Spleen (tissue), 13 donors: ENCODE measurements at places on chromosomes 7 and 10. TPM values are rescaled to one million over a fixed set of nuclear protein-coding genes. Genes with fewer than 3 reads are reported as not detected.

Gene ZKSCAN1
- total RNA-seq: 66.5 TPM

DNA sequence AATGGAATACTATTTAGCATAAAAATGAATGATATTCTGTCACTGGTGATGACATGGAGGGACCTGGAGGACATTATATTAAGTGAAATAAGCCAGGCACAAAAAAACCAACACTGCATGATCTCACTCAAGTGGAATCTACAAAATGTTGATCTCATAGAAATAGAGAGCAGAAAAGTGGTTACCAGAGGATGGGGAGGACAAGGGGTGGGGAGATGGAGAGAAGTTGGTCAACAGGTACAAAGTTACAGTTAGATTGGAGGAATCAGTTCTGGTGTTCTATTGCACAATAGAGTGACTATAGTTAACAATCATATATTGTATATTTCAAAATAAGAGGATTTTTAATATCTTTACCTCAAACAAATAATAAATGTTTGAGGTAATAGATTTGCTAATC is 24.7 kb upstream of the SLC18A3 start:
- DNase-seq: no peak

DNA sequence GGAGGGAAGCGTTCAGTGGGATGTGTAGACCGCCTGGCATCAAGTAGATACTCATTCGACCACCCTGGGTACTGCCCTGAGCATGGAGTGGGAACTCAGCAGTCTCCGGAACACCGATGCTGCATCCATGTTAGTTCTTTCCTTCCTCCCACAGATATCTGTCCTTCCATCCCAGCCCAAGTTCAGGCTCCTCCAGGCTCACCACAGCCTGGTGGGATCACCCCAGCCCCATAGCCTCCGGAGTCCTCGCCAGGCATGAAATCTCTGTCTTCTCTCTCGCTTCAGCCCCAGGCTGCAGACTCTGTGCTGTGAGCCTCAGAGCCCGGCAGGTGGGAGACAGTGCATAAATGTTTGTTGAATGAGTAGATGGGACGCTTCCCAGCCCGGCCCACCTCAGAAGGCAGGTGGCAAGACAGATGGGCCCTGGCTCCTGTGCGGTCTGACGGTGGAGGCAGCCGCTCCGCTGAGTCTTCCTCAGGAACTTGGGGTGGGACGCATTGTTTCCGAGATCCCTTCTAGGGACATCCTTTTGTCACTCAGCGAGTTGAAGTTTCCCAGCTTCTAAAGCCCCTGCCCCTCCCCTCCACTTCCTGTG is 42.9 kb downstream of the ELFN1 start:
- DNase-seq: peak; percentile 62

GRCh38 chr7:66070222-66070621 is 5.4 kb upstream of the ASL start:
- no peak for DNase-seq
